ENCODE measurements at places on chromosomes 5 and 9. TPM values are rescaled to one million over a fixed set of nuclear protein-coding genes. Genes with fewer than 3 reads are reported as not detected.

- no peak overlapping the region for H3K27ac ChIP-seq
- no peak for DNase-seq
- no peak overlapping the region for H3K4me3 ChIP-seq
Observed at GRCh38 chr5:147162740-147163139, 72.1 kb upstream of the STK32A start.

DNA sequence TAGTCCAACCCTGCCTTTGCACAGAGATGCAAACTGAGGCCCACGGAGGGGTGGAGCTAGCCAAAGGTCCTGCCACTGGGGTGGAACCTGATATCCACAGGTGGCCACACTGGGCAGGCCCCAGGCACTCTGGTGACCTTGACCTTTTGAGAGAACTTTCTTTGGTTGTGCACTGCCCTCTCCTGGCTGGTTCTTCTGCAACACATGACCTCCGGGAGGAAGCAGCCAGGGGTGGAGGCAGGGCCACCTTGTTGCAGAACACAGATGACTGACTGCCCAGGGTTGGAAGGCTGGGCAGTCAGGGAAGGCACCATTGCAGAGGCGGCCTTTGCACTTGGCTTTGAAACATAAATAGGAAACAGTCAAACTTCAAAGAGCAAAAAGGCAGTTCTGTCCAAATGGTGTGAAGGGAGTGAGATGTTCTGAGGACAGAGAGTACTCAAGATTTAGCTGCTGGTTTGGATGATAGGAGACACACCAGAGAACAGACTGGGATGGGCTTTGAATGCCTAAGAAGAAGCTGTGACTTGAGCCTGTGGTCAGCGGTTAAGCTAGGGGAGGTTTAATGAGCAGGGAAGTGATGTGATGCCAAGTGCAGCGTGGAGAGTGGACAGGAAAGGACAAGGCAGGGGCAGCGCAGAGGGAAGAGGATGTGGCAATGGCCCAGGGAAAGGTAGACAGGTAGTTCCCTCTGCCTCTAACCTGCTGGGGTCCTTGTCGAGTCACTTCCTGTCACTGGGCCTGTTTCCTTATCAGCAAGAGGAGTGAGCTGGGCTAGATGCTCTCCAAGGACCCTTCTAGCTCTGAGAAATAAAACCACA lies 6.8 kb upstream of the TCOF1 start:
- H3K27ac ChIP-seq, result no peak overlapping the region
- H3K4me1 ChIP-seq, result peaks cover 22% of the 10 kb centered on the region
- no peaks in the 10 kb centered on the region for H3K27me3 ChIP-seq
- DNase-seq, result peak; percentile 86
- no peak overlapping the region for H3K4me3 ChIP-seq
- H3K36me3 ChIP-seq, result no peaks in the 10 kb centered on the region

- no peak overlapping the region for H3K27ac ChIP-seq
- no peak for DNase-seq
- H3K4me3 ChIP-seq, result no peak overlapping the region
- no peaks in the 10 kb centered on the region for H3K36me3 ChIP-seq
- H3K4me1 ChIP-seq, result peaks cover 29% of the 10 kb centered on the region
Observed at GRCh38 chr9:68973619-68974018, 40.3 kb downstream of the PRKACG start.

- no peak for DNase-seq
- peaks cover 84% of the 10 kb centered on the region for H3K4me1 ChIP-seq
- peak overlapping the region; percentile 63 for H3K27ac ChIP-seq
- no peak overlapping the region for H3K4me3 ChIP-seq
- peaks cover 47% of the 10 kb centered on the region for H3K36me3 ChIP-seq
Observed at GRCh38 chr9:127910613-127911205, 6.1 kb downstream of the ST6GALNAC4 start.

DNA sequence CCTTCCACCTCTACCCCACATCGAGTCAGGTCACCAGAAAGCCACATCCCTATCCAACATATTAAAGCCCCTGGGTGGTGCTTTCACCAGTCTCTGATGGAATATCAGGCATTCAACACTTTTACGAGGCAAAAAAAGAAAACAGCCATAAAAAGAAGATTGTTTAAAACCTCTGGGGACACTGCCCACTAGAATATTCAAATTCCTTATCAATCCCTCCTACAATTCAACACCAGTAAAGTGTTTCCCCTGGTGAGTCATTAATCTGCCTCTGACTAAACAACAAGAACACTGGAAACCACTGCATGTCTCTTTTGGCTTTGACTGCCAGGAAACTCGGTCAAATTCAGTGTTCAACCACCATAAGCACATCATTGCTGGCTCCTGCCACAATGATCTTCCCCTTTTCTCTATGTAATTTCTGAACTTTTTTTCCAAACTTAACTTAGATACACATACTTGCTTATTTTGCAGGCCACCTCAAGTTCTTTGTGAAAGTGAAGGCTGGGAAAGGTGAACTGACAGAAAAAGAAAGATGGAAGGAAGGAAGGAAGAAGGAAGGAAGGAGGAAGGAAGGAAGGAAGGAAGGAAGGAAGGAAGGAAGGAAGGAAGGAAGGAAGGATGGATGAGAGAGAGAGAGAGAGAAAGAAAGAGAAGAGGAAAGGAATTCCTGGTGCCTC lies 105.3 kb downstream of the PAX5 start:
- H3K36me3 ChIP-seq, result no peaks in the 10 kb centered on the region
- H3K4me3 ChIP-seq, result no peak overlapping the region
- no peak overlapping the region for H3K27ac ChIP-seq
- peaks cover 5% of the 10 kb centered on the region for H3K27me3 ChIP-seq
- DNase-seq, result no peak

Gene GNPDA1
- total RNA-seq, result 28.8 TPM

DNA sequence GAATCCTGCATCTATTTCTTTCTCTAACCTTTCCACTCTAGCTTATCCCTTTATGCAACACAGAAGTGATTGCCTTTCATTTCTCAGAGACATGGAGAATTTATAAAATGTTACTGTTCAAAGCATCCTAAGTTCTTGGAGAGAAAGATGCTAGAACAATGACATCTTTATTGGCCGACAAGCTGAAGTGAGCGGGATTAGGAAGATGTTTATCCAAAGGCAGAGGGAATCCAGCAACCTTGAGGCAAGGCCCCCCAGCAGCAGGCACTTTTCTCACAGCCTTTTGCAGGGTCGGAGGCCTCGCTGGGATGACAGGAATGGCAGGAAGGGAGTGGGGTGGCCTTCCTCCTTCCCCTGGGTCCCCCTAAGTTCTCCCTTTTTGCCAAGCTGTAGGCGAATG lies 204.8 kb downstream of the GAPVD1 start:
- DNase-seq, result no peak
- H3K36me3 ChIP-seq, result peaks cover 11% of the 10 kb centered on the region
- no peaks in the 10 kb centered on the region for H3K27me3 ChIP-seq

Gene PCDHGA7
- 5.4 TPM for total RNA-seq

Gene FAM13B
- 67.6 TPM for total RNA-seq

GRCh38 chr5:78235289-78235688 lies 59.2 kb downstream of the AP3B1 start:
- peaks cover 8% of the 10 kb centered on the region for H3K36me3 ChIP-seq
- no peak for DNase-seq
- no peaks in the 10 kb centered on the region for H3K4me1 ChIP-seq
- H3K27ac ChIP-seq, result no peak overlapping the region

DNA sequence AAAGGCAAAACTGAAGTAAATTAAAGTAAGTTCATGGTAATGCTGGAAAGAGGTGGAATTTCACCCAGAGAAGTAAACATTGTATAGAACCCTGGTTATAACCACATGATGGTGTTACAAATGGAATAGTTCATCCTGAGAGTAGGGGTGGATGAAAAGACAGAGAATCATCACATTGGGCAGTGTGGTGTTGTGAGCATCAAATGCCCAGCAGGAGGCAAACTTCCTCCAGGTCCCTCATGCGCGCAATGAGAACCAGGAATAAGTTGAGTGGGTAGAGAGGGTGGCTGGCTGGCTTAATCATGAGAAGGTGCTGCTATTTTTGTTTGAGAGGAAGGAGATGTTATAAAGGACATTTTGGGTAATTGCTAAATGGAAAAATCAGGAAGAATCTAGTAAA lies 163.3 kb upstream of the HMHB1 start:
- no peaks in the 10 kb centered on the region for H3K36me3 ChIP-seq
- no peak for DNase-seq
- H3K4me3 ChIP-seq, result no peak overlapping the region
- H3K27ac ChIP-seq, result no peak overlapping the region

- no peak for DNase-seq
- peaks cover 4% of the 10 kb centered on the region for H3K27me3 ChIP-seq
- no peak overlapping the region for H3K27ac ChIP-seq
- no peaks in the 10 kb centered on the region for H3K4me1 ChIP-seq
- H3K4me3 ChIP-seq, result no peak overlapping the region
- no peaks in the 10 kb centered on the region for H3K36me3 ChIP-seq
Observed at GRCh38 chr9:7284117-7284516, 515.5 kb downstream of the DMAC1 start.

GRCh38 chr5:178496642-178497041 lies 93.6 kb downstream of the COL23A1 start:
- H3K36me3 ChIP-seq, result no peaks in the 10 kb centered on the region
- no peak for DNase-seq
- H3K27ac ChIP-seq, result no peak overlapping the region
- H3K27me3 ChIP-seq, result no peaks in the 10 kb centered on the region
- no peak overlapping the region for H3K4me3 ChIP-seq

DNA sequence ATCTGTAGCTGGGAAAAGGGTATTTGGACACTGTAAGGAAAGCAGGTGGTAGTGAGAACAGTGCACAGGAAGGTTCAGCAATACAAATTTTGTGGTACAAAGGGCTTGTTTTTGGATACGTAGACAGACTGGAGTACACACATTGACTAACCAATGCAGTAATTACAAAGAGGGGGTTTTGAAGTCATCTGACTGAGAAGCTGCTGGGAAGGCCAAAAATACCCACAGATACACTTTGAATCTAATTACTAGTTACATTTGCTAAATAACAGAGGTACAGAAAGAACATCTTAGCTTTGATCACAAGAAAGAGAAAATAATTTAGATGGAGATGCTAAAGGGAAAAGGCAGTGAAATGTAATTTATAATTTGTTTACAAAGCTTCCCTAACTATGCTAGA lies 45.9 kb downstream of the PKD2L2 start:
- no peaks in the 10 kb centered on the region for H3K27me3 ChIP-seq
- no peak overlapping the region for H3K27ac ChIP-seq
- no peaks in the 10 kb centered on the region for H3K4me1 ChIP-seq
- DNase-seq, result no peak
- peaks cover 54% of the 10 kb centered on the region for H3K36me3 ChIP-seq

- no peak overlapping the region for H3K4me3 ChIP-seq
- H3K27ac ChIP-seq, result no peak overlapping the region
- H3K36me3 ChIP-seq, result no peaks in the 10 kb centered on the region
Observed at GRCh38 chr5:149807176-149807575, 77.1 kb downstream of the PPARGC1B start.

DNA sequence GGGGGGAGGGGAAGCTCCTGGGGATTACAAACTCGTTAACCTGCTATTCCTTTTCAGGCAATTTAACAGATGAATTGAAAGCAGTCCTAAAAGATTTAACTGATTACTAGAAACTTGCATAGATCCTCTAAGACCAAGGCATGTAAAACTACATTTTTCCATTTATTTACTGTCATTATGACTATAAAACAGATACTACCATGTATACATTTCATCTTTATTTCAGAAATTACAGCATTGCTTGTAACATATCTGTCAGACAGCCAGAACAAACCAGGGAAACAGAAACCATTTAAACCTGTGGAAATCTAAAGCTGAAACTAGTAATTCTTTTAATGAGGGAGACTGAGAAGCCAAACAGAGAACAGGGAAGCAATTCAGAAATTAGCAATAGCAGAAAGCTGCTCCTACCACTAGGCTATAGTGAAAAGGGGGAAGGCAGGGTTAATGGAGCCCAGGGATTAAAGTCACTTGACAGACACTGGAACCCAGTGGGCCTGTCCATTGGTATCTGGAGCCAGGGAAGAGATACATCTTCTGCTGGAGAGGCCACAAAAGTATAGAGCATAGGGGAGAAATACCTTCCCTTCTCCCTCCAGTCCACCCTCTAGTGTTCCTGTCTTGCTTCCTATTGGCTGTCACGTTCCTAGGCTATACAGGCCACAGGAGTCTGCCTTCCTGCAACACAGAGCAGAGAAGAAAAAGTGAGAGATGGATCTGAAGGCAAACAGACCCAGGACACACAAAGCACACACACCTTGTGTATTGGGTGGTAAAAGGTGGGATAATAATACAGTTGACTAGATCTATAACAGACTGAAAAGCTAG lies 33.8 kb downstream of the PDCD1LG2 start:
- no peaks in the 10 kb centered on the region for H3K4me1 ChIP-seq
- no peak overlapping the region for H3K4me3 ChIP-seq
- H3K27me3 ChIP-seq, result no peaks in the 10 kb centered on the region
- H3K27ac ChIP-seq, result peak overlapping the region; percentile 55
- no peak for DNase-seq

Gene CXXC5
- 64.4 TPM for total RNA-seq

DNA sequence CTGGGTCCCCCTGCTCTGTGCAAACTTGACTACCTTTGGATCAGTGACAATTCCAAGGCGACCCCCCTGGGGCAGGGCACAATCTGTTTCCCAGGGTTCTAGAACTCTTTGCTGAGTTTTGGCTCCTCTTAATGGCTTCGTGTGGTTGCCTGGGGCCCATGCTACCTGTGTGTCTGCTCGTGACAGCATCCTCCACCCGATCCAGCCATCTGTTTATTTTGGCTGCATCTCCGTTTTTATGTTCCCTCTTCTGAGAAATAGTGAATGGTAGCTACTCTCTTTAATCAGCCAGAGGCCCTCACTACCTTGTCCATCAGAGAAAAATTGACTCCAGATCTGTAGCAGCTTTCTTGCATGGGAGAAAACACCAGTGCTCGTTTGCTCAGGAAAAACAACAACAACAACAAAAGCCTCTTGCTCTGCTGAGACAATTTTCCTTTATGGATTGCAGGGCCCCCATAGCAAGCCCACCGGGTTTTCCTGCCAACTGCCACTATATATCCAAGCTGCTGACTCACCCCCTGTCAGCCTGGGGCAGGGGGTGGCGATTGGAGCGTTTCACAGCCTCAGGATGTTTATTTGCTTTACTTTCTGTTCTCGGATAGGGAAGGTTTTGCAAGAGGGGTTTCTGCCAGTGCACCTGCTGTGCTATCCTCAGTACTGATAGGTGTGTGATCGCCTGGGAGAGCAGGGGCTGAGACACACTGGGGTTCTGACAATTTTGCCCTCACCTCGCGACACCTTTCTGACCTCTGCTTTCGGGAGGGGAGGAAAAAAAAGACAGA lies 607.8 kb downstream of the BNC2 start:
- no peaks in the 10 kb centered on the region for H3K4me1 ChIP-seq
- DNase-seq, result no peak
- no peak overlapping the region for H3K27ac ChIP-seq
- no peak overlapping the region for H3K4me3 ChIP-seq
- no peaks in the 10 kb centered on the region for H3K27me3 ChIP-seq
- H3K36me3 ChIP-seq, result no peaks in the 10 kb centered on the region

GRCh38 chr5:35438786-35439185 lies 178.9 kb upstream of the SPEF2 start:
- no peak overlapping the region for H3K4me3 ChIP-seq
- H3K27me3 ChIP-seq, result no peaks in the 10 kb centered on the region
- no peak overlapping the region for H3K27ac ChIP-seq
- no peaks in the 10 kb centered on the region for H3K4me1 ChIP-seq
- no peak for DNase-seq

GRCh38 chr5:72702881-72703434 lies 113.5 kb upstream of the TNPO1 start:
- H3K36me3 ChIP-seq, result no peaks in the 10 kb centered on the region
- no peaks in the 10 kb centered on the region for H3K4me1 ChIP-seq
- H3K27me3 ChIP-seq, result no peaks in the 10 kb centered on the region
- DNase-seq, result no peak
- H3K27ac ChIP-seq, result no peak overlapping the region
